Ammon's horn (tissue), 1 donor: ENCODE measurements at places on chromosomes 7 and 10.

- DNase-seq, result no peak
Measured at GRCh38 chr7:40502359-40502758, 367.6 kb downstream of the SUGCT start.

- DNase-seq, result no peak
Measured at GRCh38 chr7:585229-585711, 65.6 kb upstream of the PDGFA start.

DNA sequence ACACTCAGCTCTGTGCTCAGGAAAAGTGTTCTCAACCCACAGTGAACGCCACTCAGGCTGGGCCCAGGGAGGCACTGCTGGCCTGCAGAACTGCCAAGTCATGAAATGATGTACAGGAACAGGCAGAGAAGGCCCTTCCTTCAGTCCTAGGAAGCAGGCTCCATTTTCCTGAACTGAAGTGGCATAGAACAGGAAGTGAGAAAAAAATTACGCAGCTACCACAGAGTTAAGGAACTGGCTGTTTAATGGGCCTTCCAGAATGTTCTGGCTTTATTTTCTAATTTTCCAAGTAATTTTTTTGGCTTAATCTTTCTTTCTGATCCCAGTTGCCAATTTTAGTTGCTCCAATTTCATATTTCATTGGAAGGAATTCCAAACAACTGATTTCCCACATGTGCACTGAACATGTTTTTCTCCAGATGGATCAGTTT is 39.3 kb downstream of the LRRC18 start:
- peak; percentile 32 for DNase-seq

DNA sequence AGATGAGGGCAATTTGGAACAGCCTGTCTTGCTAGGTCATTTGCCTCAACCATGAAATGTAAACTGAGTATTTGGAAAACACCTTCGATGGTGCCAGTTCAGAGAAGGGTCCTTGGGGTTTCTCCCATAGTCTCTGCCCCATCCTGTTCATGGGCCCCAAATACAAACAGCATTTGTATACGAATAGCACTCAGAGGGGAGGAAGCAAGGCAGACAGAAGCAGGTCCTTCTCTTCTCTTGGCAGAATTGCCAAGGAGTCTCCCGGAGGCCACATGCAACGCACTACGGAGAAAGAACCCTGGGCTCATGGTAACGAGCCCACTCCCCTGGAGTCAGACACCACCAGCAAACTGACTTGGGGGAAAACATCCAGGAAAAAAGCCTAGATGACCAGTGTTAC is 162.1 kb downstream of the RAB11FIP2 start:
- DNase-seq, result no peak

DNA sequence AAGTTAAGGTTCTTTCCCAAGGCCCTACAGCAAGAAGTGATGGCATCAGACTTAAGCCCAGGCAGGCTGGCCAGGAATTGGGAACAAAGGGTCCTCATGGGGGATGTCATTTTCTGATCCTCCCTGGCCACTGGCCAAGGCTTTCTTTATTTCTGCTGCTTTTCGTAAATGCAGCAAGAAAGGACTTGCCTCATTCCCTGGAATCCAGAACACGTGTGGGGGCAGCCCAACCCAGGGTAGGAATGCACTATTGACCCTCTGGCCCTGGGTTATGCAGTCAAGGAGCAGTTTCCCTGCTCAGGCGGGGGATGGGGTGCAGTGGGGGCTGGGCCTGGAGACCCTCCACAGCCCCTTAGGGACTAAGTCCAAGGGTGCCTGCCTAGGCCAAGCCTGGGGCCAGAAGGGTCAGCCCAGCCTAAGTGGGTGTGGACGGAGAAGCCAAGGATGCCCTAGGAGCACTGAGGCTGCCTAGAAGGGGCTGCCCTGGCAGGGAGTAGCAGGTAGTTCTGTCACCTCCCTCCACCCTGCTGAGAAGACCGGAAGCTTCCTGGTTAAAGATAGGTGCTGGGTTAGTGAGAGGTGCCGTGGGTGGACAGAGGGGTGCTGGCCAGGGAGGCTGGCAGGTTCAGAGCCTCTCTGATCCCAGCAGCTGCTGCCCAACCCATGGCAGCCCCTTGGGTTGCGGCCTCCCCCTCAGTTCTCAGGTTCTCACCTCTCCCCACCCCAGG is 179.2 kb downstream of the SH3PXD2A start:
- no peak for DNase-seq

DNA sequence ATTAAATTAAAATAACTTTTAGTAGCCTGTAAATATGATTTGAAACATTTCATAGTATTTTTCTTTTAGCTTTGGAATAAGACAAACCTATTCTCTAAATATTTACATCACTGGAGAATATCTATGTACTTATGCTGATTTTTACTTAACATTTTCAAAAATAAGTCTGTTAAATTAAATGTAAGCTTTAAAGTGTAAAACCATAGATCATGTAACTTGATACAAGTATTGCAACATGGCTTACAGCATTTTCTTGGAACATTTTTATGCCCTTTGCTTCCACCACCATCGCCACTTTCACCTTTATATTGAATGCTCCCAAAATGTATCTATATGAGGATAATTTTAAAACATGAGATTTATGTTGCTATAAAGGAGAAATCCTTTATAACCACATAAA is 427.1 kb downstream of the GFRA1 start:
- no peak for DNase-seq

GRCh38 chr7:144936314-144936713 is 100.5 kb upstream of the TPK1 start:
- DNase-seq, result no peak

- DNase-seq, result no peak
Measured at GRCh38 chr7:66082886-66083415, 7.3 kb downstream of the ASL start.

DNA sequence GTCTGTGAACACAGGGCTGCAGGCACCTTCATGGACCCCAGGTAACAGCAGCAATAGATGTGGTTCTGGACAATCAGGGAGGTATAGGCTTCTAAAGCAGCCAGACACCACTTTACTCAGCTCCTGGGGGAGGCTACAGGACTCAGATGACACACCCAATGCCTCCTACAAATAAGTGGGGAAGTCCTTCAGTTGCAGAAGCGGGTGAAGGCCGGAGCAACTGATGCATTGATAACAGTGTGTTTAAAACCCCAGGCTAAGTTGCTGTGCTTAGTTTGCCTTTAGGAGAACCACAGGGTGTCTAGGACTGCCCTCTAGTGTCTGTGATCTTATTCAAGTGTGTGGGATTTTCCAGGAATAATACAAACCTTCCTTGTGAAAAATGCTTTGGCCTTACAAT is 5.9 kb upstream of the ITGA8 start:
- peak; percentile 77 for DNase-seq

- DNase-seq, result no peak
Measured at GRCh38 chr10:113279262-113279661, 273.6 kb upstream of the HABP2 start.

DNA sequence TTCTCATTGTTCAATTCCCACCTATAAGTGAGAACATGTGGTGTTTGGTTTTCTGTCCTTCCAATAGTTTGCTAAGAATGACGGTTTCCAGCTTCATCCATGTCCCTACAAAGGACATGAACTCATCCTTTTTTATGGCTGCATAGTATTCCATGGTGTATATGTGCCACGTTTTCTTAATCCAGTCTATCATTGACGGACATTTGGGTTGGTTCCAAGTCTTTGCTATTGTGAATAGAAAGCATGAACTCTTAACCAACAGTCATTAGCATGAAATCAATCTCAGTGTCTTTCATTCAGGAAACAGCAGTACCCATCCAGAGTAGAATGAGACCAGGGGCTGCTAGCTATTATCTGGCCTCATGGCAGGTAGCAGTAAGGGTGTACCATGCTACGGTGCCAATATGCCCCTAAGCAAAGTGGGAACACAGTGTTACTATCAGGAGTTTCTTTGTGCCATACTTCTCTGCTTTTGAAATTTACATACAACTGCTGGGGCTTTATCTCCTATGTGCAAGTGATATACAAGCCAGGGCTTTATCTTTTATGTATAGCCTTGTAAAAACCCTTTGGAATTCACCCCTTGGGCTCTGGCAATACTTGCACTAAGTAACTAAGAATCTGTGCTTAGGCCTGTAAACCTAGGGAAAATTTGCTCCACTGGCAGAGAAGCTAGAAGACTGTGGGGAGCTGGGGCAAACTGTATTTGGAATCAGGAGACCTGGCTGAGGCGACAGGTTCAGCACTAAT is 5.4 kb downstream of the PON2 start:
- DNase-seq, result no peak

DNA sequence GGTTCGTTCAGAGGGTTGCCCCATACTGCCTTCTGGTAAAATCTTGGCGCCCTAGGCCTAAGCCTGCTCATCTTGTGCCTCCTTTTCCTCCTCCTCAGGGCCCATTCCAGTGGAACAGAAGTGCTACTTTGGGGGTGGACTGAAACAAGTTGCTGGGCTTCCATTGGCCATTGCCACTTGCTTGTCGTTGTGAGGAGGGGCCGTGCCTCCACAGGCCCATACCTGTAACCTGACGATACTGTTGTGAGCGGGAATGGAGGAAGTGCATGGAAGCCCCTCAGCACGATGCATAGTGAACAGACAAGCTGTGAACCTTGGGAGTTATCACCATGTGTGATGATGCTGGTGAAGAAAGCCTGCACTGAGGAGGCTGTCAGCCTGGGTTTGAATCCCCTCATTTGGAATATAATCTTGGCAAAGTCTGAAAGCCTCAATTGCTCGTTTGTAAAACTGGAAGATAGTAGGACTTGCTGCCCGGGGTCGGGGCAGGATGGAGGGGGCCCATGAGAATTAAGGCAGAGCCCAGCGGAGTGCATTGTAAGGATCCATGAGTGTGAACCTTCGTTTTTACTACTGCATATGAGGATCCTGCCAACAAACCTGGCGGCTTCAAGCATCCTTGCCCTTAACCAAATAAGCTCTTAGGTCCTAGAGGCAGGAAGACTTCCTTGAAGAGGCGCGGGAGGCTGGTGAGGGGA is 671 bp upstream of the PAPSS2 start:
- no peak for DNase-seq

GRCh38 chr7:20520530-20520929 is 94.9 kb upstream of the ABCB5 start:
- DNase-seq, result no peak

- DNase-seq, result no peak
Measured at GRCh38 chr10:74255888-74256357, 104.9 kb downstream of the ADK start.

- no peak for DNase-seq
Measured at GRCh38 chr7:87075671-87076404, 16.4 kb upstream of the ELAPOR2 start.

DNA sequence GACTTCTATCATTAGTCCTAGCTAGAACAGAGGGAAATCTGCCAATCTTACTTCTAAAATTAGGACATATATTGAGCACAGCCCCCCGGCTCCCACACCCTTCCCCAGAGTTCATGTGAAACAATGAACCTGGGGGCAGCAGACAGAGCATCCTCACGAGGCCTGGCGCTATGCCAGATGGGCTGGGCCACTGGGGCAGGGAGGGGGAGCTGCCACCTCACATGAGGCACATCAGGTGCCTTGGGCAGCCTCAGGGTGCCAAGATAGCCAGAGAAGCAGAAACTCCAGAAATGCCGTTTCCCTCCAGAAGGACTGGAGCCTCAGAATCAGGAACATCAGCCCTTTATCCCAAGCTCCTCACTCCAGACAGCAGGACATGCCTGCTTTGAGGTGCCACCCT is 92.8 kb upstream of the LANCL2 start:
- no peak for DNase-seq

GRCh38 chr7:100632951-100633717 is 8.2 kb downstream of the TFR2 start:
- no peak for DNase-seq

DNA sequence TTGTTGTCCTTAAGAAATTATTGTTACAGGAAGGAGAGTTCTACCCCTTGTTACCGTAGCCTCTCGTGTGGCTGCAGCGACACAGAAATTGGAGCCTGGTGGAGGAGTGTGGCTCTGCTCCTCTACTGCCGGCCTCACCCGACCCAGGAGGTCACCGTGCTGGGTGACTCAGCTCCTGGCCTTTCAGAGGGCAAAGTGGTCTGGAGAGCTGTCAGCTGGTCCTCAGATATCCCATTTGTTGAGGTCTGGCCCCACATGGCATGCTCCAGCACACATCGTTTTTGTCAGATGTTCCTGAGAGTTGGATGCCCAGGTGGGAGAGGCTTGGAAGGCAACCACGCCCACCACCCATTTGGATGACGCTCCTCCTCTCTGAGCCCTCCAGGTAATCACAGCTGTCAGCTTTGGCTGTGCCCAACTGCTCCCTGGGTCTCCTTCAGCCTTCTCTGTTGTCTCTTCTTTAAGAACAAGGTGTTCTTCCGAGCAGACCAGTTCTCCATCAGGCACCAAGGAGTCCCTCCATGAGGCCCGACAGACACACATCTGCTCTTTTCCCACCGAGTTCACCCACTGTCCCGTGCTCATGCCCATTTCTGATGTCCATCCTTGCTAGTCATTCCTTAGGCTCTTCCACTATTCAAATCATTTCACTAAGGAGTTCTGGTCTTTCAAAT is 80.3 kb downstream of the RAMP3 start:
- no peak for DNase-seq

GRCh38 chr10:130351466-130352290 is 215.5 kb downstream of the GLRX3 start:
- no peak for DNase-seq

GRCh38 chr10:42351745-42352144 is 286.6 kb downstream of the ZNF33B start:
- no peak for DNase-seq

DNA sequence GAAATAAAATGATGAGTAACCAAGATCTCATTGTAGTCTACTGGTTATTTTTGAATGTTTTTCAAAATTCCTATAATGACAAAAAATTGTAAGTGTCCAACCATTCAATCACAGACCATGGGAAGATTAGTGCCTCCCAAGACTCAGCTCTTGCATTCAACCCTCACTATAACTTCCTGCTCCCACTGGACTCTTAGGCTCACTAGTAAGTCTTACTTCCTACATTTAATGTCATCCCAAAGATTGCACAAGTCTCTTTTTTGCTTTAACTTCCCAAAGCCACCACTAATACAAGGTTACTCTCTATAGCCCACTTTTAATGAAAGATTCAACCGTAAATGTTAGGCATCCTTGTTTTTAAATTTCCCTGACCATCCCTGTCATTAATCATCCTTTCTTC is 111.9 kb upstream of the NRBF2 start:
- peak; percentile 9 for DNase-seq

- peak; percentile 60 for DNase-seq
Measured at GRCh38 chr10:13634207-13634606, 47.4 kb downstream of the PRPF18 start.

DNA sequence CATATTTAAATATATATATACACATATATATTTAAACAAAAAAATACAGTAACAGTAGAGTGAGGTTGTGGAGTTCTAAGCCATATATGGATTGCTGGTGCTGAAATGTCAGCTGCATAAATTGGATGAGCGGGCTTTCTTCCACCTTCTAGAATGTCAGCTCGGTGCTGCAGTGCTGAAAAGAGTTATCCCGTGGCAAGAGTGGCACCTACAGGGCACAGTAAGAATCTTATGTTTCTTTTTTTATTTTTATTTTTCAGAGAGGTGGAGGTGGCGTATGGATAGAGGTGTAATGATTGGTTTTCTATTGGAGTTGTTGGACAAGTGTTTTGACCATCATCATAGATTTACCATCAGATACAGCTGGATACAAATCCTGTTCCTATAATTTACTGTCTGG is 86.2 kb upstream of the DYNC1I1 start:
- peak; percentile 89 for DNase-seq
